Esophagus muscularis mucosa (tissue), 4 donors: ENCODE measurements at places on chromosomes 5 and 9. TPM values are rescaled to one million over a fixed set of nuclear protein-coding genes. Genes with fewer than 3 reads are reported as not detected.

DNA sequence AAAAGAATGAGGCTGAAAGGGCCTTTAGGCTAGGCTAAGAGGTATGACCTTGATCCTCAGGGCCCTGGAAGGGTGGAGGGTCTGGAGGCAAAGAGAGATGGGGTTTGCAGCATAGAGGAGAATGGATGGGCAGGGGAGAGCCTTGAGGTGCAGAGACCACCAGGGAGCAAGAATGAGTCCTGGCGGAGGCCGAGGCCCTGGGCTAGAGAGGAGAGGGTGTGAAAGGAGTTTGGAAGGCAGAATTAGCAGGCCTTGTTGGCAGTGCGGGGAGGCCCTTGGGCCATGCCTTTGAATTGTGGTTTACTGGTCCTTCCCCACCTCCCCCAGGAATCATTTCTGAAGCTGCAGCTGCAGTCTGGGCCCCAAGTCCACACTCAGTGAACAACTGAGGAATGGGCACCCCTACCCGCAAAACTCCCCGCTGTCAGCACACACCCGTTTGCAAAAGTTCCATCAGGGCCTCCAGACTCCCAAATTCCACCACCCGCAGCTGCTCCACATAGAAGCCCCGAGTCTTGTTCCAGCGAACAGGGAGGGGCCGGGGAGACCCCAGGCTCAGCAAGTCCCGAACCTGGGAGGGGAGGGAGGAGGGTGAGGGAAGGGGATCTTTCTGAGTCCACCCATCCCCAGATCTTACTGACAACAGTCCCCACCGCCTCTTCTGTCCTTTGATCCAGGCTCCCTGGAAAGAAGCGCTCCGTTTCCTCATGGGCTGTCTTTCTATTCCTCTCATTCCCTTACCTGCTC is 2.1 kb downstream of the KIF12 start:
- DNase-seq = no peak

GRCh38 chr5:172441262-172441751 is 13.0 kb downstream of the SH3PXD2B start:
- DNase-seq = no peak

DNA sequence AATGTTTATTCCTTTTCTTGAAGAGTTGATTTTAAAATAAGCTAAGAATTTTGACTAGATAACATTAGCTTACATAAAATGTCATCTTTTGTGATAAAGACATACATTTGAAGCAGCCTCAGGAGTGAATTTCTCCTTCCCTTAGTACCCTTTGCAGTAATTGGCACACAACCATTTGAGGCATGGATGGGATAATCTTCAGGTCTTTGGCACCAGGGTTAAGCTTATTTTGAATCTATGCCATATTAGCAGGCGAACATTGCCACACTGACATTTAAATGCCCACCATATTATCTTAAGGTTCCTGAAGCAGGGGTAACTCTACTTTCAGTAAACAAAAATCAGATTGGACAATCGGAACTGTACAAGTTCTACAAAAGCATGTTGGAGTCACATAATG is 126.0 kb downstream of the NR3C1 start:
- DNase-seq = no peak

- no peak for DNase-seq
Measured at GRCh38 chr9:126307322-126308061, 19.1 kb upstream of the MVB12B start.

GRCh38 chr5:143714629-143715028 is 97.3 kb upstream of the HMHB1 start:
- no peak for DNase-seq

DNA sequence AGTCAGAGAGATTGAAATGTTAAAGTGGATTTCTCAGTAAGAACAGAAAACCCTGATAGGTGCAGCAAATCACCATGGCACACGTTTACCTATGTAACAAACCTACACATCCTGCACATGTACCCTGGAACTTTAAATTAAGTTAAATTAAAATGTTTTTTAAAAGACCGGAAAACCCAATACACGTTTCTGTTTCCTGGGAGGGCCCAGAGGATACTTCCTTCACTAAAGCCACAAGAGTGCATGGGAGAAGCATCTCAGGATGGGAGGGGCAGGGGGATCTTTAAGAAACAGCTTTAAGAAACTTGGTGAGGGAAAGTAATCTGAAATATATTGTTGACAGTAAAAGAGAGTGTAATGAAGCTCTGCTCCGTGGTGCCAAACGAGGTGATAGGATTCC is 164.7 kb upstream of the PTGER4 start:
- no peak for DNase-seq

DNA sequence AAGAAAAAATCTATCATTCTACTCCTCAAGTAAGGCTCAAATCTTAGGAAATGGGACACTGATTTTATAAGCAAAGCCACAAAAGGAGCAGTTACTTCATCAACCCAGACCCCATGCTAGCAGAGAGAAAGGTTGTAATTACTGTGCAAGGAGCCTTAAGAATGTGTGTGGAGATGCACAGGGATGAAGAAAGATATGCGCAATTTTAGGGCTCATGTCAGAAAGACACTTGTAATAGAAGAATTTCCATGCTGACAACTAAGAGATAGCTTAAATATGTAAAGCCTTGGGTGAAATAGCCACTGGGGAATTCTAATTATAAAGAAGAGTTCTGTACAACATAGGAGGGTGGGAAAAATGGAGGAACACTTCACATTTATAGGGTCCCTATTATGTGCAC is 141.8 kb downstream of the CRB2 start:
- DNase-seq = no peak

GRCh38 chr9:112728401-112728800 is 10.5 kb upstream of the INIP start:
- no peak for DNase-seq

DNA sequence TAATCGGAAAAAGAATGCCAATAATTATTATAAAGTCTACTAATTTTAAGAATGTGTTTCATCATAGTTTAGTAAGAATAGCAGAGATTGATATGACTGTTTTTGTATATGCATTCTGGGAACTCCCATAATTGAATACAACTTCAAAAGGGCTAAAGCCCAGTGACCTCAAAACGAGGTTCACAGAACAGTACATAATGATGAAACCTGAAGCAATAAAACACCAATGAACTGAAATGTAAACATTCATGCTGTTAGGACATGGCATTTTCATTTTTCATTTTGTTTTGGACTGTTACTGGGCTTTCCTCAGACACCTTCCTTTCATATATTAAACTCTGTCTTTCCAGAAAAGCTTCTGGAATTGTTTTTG is 684 bp upstream of the JMY start:
- DNase-seq = no peak

DNA sequence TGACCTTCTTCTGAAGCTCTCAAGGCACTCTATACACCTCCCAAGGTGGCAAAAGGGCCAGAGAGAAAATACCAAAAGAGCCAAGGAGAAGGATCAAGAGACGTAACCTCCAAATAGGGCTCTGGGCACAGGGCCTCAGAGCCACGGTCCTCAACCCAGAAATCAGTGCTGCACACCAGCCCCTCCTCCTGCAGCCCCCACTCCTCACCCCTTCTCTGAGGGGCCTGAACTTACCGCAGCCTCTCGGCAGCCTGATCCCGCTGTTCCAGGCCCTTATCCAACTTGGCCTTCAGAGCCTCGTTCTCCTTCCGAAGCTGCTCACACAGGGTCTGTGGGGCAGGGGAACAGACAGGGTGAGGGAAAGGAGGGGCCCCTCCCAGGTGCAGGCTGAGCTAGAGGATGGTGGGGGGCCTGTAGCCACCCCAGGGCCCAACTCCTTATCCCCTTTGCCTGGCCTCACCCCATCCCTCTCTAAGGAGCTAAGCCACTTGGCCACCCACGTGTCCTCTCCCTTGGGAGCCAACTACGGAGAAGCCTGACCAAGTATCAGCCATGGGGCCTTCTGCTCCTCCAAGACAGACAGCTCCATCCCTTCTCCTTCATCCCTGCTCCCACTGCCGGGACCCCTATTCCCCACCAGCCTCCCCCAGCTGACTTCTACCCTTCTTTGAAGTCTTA is 28.8 kb downstream of the TNIP1 start:
- no peak for DNase-seq

Gene TXN
- total RNA-seq = 185 TPM

Gene SHOC1
- not detected for total RNA-seq

Gene FAM200C
- 3.0 TPM for total RNA-seq

Gene SMC5
- 18.0 TPM for total RNA-seq

Gene CD180
- 0.69 TPM for total RNA-seq
